ENCODE measurements at places on chromosomes 4 and X.

GRCh38 chr4:186627226-186627865 lies 72.0 kb upstream of the MTNR1A start:
- peak; percentile 3 for DNase-seq

GRCh38 chr4:82560853-82561785 lies 669 bp downstream of the TMEM150C start:
- no peak for DNase-seq

DNA sequence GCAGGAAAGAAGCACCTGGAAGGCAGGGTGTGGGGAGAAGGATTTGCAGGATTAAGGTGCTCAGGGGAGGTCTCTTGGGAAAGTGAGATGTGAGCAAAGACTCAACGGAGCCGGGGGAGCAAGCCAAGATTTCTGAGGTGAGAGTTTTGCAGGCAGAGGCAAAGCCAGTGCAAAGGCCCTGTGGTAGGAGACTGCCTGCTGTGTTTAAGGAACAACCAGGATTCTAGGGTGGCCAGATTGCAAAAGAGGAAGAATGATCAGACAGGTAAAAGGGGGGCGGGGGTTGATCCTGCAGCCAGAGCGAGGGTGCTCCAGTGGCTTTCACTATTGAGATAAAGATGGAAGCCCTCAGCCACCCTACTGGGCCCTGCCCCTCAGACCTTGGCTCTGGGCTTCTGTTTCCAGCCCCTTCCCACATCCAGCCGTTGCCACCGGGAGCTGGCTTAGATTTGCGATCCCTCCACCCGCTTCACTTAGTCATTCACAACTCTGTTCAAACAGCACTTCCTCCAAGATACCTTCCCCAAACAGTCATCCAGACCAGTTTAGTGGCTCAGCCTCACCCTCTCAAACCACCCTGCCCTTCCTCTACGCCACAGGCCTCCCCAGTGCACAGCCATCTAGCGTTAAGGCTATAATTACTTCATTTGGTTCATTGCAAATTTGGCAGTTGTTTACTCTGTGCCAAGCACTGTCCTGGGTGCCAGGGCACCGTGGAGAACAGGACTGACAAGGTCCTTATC lies 23.3 kb upstream of the BCOR start:
- DNase-seq = no peak

DNA sequence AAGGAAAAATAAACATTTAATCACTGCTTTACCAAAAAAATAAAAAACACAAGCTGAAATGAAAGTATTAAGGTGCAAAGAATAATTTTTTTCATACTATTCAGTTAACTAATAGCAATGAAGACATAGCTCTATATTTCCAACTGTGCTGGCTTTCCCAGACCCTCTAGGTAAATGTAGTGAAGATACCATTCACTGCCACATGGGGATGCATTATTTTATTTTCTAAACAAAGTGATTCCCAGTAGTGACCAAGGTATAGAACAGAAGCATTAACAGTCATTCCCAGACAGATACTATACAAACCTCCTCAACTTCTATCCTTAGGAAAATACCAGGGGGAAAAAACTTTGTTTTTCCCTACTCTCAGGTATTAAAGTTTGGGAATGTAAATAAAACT lies 39.4 kb downstream of the ANTXR2 start:
- no peak for DNase-seq

GRCh38 chrX:13365161-13365560 lies 45.3 kb upstream of the ATXN3L start:
- no peak for DNase-seq

GRCh38 chr4:159926871-159927270 lies 824.0 kb downstream of the RAPGEF2 start:
- DNase-seq = no peak

- DNase-seq = peak; percentile 19
These were observed 51.4 kb upstream of the EMCN start for GRCh38 chr4:100569196-100569595.

DNA sequence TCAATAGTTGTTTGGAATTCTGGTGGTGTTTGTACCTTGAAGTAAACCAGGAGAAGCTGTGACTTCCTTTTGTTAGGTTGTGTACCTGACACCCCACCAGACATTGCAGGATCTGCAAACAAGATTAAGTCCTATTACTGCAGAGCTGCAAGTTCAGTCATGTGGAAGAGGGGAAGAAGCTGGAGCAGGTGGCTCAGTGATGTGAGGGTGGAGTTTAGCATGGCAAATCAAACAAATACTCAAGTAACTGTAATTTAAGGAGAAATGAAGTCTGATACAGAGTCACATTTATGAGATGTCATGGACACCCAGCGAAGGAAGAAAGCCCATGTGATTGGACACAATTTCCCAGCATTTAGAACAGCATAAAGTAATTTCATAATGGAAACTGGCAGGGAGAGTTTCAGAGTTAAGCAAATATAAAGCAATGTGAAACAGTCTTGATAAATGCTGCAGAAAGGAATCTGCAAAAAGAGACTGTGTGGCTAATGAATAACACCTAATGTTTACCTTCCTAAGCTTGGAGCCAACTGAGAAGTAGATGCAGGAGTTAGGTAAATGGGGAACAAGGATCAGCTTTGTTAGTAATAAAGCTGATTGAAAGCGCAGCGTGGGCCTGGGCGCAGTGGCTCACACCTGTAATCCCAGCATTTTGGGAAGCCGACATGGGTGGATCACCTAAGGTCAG lies 249.1 kb downstream of the GBA3 start:
- DNase-seq = no peak

GRCh38 chrX:14290335-14290734 lies 239.0 kb upstream of the GLRA2 start:
- DNase-seq = no peak

DNA sequence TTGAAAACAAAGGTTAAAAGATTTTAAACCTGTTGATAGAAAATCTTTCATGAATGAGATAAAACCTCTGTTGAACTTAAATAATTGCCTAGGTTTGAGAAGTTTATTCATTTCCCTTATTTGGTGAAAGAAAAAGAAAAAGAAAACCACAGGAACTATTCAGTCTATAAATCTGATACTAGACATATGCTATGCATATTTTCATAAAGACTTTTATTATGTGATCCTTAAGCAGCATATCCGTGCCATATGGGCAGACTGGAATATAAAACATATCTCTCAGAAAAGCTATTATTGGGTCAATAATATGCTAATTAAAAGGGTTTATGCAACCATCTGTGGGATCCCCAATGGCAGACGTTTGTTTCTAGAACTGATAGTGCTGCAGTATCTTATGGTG lies 178.7 kb downstream of the RASL11B start:
- no peak for DNase-seq

DNA sequence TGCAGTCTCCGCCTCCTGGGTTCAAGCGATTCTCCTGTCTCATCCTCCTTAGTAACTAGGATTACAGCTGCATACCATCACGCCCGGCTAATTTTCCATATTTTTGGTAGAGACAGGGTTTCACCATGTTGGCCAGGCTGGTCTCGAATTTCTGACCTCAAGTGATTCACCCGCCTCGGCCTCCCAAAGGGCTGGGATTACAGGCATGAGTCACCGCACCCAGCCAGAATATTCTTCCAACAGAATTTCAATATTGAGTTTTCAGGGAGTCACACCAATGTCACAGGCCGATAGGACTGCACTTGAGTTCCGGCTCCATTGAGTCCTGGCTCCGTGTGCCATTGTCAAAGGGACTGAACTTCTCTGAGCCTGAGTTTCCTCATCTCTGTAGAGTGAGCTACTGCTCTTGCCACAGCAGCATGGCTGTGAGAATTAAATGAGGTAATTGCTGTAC lies 82.9 kb downstream of the CLCN4 start:
- DNase-seq = no peak

DNA sequence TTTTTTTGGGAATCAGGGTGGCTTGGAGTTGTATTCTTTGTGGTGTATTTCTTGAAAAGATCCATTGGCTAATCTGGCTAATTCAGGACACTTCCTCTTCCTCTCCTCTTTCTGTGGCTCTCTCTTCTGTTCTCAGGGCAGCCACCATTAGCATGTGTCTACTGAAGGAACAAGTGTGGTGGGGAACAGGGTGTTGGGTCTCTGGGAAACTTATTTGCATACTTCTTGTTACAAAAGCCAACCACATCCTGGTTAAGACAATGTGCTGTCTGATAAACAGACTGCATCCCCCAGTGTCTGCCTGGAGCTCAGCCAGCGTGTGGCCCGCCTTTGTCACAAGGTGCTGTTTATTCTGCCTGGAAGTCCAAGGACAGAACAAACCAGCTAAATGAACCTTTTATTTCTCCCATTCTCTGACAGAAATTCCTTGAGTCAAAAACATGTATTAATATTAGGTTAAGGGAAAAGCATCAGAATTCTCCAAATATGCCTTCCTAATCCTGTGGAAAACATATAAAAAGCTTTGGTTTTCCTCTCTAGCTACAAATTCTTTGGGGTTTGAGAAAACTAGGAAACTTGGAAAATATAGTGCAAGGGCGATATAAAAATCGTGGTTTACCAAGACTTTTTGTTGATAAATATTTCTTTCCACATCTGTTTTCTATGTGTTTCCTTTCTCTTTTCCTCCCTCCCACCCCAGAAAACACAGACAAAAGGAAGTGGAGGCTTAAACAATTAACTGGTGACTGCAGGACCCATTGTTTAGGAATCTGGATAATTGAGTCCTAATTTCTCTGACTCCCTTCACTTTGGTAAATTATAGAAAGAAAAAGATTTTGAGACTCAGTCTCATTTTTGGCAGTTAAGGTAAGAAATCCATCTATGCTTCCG lies 203.6 kb downstream of the SPRY1 start:
- peak; percentile 34 for DNase-seq

DNA sequence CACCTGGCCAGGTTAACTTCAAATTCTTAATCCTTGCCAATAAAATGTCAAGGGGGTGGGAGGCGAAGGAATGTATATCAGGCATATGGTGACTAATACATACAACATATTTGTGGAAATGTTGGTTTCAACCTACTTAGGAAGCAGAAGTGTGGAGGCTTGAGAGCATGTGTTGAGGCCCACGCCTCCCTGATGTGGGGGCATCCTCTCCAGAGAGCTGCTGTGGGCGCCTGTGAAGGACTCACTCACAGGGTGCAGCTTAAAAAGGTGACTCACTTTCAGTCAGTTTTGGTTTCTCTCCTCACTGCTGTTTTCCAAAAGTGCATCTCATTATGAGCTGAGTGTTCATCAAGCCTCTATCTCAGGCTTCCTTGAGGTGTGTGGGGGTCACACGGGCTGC lies 27.5 kb downstream of the LNX1 start:
- DNase-seq = no peak

DNA sequence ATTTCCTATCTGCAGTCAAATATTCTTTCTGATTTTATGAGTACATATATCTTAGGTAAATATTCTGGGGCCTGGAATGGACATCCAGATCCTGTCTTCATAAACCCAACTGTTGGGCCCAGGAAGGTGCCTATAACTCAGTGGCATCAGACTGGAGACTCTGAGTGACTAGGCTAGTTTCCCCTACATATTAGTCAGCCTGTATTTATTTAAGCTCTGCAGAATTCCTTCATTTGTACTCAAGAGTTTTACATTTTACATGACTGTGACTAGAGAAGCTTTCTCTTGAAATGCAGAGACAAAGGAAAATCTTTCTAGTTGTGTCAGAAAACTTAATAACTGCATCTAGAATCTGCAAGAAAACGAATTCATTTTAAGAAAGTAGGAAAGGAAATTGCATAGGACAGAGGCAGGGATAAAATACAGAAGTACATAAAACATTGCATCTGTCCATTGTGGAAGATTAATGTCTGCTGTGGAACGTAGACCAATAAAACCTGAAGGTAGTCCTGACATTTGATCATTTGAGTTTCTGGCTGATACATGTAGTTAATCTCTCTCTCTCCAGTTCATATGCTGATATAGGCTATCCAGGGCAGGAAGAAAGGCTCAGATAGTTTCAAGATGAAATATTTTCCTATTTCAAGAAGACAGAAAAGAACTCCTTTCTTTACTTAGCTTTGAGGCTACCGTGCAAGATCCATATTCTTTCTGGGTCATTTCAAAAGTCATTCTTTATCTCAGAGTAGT lies 78.2 kb downstream of the OPHN1 start:
- DNase-seq = no peak

DNA sequence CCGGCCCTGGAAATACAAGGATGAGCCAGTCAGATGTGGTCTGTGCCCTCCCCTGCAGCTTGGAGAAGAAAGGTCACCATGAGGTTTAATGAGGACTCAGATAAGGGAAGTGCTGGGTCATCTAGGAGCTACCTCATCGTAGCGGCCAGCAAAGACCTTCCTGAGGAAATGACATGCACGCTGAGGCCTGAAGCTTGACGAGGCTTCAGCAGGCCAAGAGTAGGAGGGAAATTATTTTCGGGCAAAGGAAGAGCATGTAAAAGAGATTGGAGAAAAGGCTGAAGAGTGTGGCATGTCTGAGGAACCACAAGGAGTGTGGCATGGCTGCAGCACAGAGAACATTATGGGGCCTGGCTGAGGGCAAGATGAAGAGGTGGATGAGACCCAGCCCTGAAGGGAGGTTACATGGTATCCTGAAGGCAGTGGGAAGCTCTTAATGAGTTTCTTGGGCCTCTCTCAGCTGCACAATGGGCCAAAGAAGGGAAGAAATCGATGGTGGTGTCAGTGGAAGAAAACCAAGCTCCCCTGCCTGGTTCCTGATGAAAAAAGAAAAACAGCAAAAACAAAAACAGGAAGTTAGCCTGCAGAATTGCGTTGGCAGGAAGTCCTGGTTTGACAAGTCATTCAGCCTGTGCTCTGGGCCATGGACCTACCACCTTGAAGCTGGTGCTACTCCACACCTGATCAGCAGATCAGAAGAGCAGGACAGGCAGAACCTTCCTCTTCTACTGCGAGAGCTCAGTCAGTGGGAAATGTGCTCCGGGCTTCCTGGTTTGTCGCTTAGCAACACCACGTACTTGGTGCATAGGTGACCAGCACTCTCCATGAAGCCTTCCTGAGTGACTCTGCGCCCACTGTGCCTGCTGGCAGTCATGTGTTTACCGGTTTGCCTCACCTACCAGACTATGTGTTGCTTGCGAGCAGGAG lies 134.5 kb upstream of the KLF3 start:
- peak; percentile 72 for DNase-seq

GRCh38 chr4:15457406-15458201 lies 12.1 kb upstream of the CC2D2A start:
- peak; percentile 48 for DNase-seq

- peak; percentile 25 for DNase-seq
These were observed 78.6 kb upstream of the FAM9A start for GRCh38 chrX:8879750-8880149.

DNA sequence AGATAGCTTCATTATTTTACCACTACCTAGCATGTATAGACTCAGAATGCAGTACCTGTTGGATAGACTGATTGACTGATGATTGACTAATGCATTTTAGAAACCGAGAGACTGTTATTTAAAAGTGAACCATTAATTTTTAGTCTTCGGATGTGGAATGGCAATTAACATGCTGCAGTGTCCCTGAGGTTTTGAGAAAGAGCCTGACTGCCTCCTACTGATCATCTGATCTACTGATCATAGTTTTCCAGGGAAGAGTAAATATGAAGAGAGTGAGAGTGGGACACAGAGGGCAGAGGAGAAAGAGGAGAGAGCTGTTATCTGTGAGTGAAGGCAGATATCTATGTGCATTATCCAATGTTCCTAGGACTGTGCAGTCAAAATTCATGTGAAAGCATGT lies 764.7 kb downstream of the TRIML1 start:
- DNase-seq = no peak

Measured in activated CD4-positive, alpha-beta T cell treated with anti-CD3 and anti-CD28 coated beads, Interleukin-2, Interleukin-4, amounts not matched to agents 100 ng/mL and 50 ng/mL, durations not matched to agents 16 hours and 8 hours (primary cell).